Activated CD4-positive, alpha-beta T cell treated with anti-CD3 and anti-CD28 coated beads, Interleukin-2, amount 50 U/mL, for 4 hours (primary cell): ENCODE measurements at places on chromosomes 7 and 10.

DNA sequence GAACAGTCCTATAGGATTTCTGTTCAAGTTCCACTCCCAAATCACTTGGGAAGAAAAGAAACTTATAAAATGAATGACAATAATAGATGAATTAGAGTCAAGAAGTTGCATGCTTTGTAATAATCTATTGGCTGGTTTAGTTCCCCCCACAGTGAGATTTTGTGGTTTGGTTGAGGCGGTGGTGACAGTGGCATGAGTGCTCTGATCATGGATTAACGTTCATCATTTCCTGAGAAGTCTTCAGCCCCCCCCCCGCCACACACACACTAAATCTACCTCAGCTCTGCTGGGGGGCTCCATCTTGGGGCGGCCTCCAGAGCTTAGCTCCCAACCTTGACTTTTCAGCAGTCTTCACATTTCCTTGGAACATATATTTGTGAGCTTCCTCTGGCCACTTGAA, 121.7 kb downstream of the ABCA13 start:
- no peak for DNase-seq

GRCh38 chr7:144884896-144885295, 49.0 kb upstream of the TPK1 start:
- DNase-seq = no peak

GRCh38 chr10:12130237-12130872, 878 bp downstream of the SEC61A2 start:
- DNase-seq = peak; percentile 13

- DNase-seq = peak; percentile 1
Measured at GRCh38 chr10:58335306-58336005, 650 bp downstream of the UBE2D1 start.

DNA sequence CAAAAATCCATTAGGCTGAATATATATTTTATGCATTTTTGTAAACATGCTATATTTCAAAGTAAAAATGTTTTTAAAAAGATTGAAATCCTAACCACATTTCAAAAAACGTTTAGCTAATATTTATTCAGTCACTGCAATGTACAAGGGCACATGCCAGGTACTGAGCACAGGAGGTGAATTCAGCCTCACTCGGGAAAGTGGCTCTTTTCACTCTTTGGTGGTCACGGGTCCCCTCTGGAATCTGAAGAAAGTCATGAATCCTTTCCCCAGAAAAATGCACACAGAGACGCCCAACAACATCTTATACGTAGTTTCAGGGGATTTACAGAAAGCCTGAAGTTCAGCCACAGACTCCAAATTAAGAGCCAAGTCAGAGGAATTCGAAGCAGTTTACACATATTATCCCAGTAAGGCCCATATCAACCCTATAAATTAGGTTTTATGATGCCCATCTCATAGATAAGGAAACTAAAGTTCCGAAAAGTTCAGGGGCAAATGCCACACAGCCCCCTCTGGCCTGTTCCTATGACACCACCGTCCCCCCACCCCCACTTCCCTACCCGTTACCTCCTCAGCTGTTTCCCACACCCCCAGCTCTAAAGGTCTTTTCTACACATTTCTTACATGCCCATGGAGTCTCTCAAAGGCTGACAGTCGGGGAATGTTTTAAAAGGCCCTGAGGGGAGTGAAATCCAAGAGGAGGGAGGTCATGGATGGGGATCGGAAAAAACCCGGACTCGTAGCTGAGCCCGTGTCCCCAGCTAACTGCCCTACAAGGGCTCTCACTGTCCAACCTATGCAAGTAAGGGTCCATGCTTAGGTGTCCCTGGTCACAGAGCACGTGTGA, 9.6 kb upstream of the SVOPL start:
- no peak for DNase-seq

DNA sequence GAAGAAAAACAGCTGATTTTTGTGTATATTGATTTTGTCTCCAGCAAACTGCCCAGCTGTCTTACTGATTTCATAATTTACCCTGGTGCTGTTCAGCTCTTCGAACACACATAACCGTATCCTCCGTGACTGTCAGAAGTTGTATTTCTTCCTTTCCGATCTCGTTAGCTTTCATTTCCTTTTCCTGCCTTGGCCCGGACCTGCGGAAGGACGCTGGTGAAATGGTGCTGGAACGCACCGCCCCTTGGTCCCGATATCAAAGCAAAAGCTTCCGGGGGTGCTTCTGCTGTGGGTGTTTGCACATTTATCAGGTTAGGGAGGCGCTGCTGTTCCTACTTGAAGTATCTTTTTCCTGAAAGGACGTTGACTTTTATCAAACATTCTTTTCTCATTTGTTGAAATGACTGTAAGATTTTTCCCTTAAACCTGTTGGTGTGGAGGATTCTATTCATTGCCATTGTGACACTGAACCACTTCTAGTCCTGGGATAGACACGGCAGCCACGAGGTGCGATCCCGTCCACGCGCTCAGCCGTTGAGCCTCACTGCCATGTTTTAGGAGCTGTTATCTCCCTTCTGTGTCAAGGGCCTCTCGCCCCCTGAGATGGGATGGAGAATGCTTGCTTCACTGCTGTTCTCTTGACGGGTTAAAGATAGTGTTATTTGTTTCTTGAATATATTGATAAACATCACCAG, 72.6 kb downstream of the FOXL3 start:
- DNase-seq = no peak

DNA sequence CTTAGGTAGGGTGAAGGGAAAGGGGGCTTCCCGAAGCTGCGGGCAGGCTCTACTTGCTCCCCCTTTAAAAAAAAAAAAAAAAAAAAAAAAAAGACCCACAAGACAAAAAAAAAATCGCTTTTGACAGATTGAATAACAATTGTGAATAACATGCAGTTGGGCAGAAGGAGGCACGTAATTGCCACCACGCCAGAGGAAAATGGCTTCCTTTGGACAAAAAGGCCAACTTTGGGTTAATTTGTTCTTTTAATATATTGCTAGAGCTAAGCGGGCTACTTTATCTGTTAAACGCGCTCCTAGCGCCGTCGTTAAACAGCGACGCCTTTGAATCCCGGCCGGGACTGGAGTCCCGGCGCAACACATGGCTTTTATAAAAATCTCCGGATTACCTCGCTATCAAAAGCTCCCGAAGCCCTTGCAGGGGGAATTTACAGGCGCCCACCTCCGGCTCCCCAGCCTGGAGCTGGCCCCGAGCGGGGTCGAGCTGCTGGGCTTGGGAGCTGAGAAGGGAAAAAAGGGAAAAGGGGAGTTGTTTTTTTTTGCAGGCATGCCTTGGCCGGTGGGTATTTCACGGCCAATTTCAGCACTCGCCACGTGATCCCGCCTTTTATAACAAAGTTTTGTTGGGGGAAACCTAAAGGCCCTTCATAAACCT, 1.2 kb downstream of the HOXA11 start:
- no peak for DNase-seq

GRCh38 chr7:110645060-110645459, 445.9 kb upstream of the LRRN3 start:
- no peak for DNase-seq

DNA sequence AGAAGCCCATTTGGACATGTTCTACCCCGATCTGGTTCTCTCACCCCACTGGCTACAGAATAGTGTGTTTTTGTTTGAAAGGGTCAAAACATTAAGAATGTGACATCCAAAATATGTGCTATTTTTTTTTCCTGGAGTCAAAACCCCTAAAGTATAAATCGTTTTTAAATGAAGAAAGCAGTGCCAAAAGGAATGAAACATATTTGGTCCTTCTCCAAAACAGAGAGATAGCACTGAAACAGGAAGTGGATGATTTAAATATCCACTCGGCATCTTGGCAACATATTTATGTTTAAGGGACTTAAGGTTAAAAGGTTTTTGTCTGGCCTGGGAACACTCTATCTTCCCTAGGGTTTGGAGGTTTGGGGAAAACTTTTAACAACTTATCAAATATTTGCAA, 32.3 kb downstream of the CALD1 start:
- DNase-seq = no peak

DNA sequence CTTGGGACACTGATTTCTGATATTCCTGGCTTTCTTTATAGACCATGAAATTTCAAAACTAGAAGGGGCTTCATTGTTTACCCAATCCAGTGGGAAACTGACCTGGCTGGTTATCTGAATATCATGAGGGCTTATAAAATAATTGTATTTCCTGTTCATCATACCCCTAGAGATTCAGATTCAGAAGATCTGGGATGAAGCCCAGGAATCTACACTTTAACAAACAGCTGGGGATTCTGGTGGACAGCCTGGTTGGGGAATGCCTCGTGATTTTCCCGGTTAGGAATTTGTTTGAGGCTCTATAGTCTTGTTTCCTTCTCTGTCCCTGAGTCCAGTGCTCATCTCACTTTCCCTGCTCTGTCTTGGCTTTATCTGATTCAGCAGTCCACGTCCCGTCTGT, 110.3 kb downstream of the ADRA2A start:
- no peak for DNase-seq

DNA sequence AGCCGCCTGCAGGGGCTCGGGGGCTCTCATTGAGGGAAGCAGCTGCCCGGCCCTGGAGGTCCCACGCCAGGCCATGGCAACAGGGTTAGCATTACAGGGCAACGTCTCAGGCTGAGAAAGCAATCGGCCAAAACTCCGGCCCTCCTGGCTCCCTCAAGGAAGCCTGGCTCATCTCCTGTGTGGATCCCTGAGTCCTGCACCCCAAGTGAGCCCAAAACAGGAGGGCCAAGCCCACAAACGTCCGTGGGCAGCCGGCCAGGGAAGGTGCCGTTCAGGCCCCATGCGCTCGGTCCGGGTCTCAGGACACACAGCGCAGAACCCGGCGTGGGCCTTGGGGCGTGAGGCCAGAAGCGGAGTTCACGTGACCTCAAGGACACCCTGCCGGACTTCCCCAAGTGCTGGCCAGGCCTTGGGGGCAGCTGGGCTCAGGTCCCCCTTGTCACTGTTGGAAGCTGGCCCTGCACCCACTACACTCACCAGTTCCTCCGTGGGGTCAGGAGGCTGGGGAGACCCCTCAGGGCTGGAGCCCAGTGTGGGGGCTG, 8.0 kb upstream of the PWWP2B start:
- DNase-seq = no peak

GRCh38 chr7:146728141-146728540, 611.5 kb downstream of the CNTNAP2 start:
- no peak for DNase-seq

DNA sequence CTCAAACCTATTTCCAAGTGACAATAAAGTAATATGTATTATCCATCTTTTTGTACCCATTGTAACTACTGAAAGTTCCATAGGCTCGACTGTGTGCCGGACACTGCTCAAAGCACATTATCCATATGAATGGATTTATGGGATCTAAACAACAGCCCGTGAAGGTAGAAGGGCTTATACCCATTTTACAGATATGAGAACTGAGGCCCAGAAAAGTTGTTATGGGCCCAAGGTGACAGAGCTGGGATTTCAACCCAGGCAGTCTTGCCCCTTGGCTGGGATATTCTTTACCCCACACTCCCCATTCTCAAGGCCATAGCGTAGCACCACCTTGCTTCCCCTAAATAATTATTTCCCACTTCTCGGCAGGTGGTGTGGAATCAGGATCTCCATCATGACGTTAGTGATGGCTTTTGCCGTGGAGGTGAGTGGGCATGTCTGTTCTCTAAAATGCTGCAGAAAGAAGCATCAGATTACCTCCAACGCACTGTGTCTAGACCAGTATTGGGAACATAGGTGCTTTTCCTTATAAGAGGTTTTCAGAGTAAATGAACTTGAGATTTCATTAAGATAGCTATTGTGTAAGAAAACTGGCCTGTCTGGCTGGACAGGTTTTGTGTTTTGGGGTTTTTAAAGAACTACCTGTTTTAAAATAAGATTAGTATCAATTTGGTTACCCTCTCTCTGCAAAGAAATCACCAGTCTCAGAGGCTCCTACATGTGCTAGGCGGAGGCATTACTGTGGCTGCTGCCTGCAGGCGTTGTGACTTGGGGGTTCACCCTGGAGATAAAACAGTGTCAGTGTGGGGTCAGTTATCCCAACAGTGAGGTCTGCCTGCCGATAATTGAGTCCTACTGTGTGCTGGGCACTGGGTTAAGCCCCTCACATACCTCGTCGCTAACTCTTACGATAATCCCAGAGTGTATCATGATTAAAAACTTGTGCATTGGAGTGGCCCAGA, 85.1 kb upstream of the SDK1 start:
- DNase-seq = no peak

- DNase-seq = peak; percentile 71
Measured at GRCh38 chr10:96765406-96766240, 45.3 kb upstream of the PIK3AP1 start.

GRCh38 chr10:79374312-79375191, 27.3 kb downstream of the PPIF start:
- peak; percentile 69 for DNase-seq

- DNase-seq = no peak
Measured at GRCh38 chr7:102306916-102307677, 20.4 kb downstream of the SH2B2 start.

- DNase-seq = no peak
Measured at GRCh38 chr7:106566196-106566595, 94.8 kb downstream of the CCDC71L start.

DNA sequence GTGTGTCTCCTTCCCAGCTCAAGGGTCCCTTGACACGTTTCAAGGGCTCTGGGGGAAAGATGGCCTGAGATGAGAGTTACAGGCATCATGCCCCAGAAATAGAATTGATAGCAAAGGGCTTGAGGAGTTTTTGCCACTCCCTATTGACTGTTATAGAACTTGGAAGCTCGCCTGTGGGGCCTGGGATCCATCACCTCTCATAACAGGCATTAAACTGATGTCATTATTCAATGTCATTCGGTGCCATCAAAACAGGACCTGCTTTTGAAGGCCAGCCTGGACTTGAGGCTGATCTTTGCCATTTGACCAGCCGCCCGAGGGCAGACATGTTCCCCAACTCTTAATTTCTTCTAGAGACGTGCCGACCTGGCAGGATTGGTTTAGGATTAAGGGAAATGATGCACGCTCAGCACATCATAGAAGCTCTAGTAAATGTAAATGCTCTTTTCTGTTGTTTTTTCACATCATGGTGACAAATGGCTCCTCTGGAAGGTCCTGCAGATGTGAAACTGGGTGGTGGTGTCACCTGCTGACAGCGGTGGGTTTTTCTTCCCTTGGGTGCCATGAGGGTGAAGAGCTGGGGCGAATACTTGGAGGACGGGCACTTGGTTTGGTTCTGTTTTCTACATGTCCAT, 16.7 kb upstream of the KLF6 start:
- DNase-seq = no peak

DNA sequence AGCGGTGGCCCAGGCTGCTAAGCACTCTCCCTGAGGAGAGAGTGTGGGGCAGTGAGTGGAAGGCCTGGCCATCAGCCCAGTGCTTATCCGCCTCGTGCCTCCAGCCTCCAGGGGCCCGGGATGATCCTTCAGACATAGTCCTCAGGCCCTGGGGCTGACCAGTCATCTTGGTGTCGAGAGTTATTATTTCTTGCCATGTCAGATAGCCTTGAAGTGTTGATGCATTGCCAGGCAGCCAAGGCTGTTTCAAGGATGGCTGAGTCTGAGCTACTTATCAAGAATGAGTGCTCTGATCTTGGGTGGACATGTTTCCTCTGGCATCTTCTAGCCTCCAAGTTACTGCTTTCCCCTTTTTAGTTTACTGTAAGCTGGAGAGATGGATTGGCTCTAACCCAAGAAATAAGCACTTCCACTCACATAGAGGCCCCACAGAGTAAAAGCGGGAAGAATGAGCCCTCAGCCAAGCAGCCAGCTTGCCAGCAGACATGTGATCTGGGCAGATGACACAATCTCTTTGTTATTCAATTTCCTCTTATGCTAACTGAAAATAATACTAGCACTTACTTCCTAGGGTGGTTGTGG, 136.5 kb upstream of the NAMPT start:
- DNase-seq = no peak

GRCh38 chr7:133024596-133024995, 57.3 kb downstream of the CHCHD3 start:
- DNase-seq = no peak

GRCh38 chr10:50850578-50851230, 34.7 kb downstream of the A1CF start:
- DNase-seq = no peak

GRCh38 chr7:924541-925231, 29.8 kb downstream of the ADAP1 start:
- DNase-seq = peak; percentile 24
